Activated naive CD8-positive, alpha-beta T cell treated with anti-CD3 and anti-CD28 coated beads, Interleukin-2, amount 50 U/mL, for 16 hours (primary cell): ENCODE measurements at places on chromosomes 7 and 10.
A peak's percentile ranks its signal among the peaks of the same experiment; 100 is the strongest.

DNA sequence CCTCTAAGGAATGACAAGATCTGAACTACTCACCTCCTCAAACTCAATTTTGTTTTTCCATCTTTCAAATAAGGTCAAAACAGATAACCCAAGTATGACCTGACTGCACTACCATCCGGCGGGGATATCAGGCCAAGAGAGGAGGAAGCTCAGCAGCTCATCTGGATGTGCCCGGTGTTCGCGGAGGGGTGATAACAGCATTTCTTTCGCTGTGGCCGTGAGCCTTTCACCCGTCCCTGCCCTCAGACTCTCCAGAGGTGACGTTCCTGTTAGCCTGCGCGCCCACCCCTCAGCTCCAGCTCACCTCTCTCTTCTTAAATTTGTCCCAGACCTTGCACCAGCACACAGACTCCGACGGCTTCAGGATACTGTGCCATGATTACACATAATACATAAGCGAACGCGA lies 526 bp downstream of the ZNF248 start:
- no peak for DNase-seq

DNA sequence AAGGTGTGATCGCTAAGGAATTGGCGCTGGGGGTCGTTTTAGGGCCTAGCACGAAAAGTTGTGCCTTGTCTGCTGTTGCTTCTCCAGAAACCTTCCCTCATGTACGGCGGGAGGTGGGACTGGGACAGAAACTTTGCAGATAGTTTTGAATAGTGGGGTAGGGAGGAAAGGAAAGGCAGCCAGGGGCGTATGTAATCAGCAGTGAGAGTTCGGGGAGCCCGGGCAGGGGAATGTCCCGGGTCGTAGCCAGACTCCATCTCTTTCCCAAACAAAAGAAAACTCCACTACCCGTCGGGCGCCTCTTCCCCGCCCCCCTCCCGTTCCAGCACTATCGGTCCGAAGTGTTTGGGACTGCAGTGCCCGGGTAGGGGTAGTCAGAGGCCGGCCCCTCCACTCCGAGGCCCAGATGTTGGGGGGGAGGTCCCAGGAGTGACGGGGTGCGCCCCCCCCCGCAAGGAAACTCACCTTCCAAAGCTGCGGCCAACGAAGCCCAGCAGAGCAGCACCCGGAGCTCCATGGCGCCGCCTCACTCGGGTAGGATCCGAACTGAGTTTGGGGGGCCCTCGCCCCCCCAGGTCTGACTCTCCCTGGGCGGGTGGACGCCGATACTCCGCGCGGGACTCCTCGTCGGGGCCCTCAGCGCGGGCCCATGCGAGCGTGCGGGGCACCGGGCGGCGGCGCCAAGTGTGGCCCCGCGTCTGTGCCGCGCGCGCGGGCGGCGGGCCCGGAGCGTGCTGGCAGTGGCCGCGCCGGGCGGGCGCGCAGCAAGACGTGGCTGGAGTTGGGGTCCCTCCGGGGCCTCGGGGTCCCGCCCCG lies 601 bp downstream of the EPHB4 start:
- DNase-seq, result no peak

DNA sequence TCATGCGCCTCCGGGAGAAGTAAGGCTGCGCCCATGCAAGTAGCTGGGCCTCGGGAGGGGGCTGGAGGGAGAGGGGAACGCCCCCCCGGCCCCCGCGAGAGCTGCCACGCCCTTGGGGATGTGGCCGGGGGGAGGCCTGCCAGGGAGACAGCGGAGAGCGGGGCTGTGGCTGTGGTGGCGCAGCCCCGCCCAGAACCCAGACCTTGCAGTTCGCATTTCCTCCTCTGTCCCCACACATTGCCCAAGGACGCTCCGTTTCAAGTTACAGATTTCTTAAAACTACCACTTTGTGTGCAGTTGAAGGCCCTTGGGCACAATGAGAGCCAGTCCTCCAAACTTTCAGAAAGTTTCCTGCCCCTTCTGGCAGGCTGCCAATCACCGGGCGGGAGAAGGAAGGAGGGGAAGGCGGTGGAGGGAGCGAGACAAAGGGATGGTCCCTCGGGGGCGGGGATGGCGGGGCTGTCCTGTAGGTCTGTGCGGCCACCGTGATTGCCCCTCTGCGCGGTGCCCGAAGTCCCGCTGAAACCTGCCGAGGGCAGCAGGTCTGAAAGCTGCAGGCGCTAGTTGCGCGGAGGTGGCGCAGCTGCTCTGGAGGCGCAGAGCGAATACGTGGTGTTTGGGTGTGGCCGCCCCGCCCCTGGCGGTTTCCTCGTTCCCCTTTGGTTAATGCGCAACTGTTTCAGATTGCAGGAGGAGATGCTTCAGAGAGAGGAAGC lies 2.1 kb downstream of the VIM start:
- DNase-seq, result peak; percentile 76

- no peak for DNase-seq
These were observed 68.0 kb upstream of the SAMD8 start for GRCh38 chr10:75043256-75044131.

DNA sequence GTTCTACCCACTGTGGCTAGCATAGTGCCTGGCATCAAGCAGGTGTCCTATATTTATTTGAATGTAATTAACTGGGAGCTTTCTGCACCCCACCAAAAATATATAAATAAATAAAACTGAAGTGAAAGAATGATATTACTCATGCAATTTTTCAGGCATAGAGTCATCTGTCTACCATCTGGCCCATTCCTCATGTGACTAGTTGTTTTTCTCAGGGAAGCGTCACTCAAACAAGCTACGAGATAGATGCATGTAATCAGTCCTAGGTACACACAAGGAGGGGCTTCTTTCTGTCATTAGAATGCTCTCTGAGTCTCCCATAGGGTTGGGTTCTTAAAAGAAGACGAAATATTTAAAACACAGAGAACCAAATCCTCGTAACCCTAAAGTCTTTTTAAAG lies 255.5 kb upstream of the KMT2E start:
- no peak for DNase-seq

DNA sequence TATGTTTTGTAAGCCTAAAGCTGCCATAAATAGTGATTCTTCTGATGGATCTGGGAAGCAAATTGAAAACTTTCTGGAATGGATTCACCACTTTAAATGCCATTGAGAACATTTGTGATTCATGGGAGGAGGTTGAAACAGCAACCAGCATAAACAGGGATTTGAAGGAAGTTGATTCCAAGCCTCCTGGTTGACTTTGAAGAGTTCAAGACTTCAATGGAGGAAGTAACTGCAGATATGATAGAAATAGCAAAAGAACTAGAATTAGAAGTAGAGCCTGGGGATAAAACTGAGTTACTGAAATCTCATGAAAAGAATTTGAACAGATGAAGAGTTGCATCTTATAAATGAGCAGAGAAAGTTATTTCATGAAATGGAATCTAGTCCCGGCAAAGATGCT lies 99.2 kb downstream of the LRRC4 start:
- DNase-seq, result no peak

DNA sequence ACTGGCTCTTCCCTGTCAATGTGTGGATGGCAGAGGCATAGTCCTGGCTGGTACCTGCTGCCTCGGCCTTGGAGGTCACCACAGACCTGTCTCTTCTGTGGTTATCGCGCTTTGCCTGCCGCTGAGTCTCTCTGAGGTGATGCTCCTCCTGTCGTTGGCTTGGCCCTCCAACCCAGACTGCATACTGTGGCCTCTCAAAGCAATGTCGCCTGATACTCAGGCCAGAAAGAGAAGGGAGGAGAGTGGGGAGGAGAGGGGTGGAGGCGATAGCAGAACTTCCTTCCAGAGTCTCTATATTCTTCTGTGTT lies 133.2 kb upstream of the KCNMA1 start:
- no peak for DNase-seq

DNA sequence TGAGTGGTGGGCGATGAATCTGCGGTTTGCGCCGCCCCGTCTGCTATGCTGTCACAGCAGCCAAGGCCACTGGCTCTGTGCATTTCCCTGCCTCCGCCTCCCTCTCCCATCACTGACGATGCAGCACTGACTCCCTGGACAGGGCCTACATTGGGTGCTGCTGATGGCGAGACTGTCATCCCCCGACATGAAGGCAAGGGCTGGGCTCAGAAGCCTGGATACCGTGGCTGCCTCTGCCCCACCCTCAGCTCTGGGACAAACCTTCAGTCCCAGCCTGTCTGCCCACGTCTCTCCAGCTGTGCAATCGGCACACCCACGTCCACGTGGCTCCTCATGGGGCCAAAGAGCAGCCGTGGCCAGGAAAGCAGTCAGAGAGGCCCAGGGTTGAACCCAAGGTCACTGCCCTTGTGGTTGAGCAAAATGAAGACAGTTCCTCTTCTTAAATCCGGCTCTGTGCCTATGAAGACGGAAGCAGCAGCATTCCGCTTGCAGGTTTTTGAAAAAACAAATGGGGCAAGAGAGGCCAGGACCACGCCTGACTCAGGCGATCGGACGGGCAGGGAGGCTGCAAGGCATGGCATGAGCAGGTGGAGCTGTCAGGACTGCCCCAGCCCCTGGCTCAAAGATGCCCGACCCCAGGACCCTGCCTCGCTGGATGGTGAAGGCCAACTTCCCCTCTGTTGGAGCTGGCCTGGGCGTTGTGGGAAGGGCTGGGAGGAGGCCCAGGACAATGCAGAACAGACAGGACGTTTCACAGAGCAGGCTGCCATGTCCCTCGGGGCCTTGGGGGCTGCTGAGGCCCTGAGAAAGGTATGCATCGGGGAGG lies 517.5 kb downstream of the DNAJB6 start:
- no peak for DNase-seq

DNA sequence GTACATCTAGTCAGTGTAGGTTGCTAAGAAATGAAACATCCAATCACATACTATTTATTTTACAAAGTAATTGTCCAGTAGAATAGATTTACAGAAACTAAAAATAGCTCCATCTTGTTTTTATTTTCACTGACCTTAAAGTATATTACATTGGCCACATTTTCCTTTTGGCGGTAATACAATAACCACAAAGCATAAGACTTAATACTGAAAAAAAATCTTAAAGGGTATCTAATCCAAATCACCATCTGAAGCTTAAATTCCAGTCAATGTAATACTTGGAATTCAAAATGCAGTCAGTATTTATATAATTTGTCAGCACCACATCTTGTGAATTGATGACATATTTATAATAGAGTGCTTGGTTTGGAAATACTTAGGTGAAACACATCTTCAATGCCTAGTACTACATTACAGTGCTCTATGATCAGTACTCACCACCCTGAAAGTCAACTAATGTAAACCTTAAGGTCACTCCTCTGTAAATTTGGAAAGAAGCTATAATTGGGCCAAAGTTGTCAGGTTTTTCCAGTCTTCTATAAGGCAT lies 8.9 kb downstream of the ANKMY2 start:
- DNase-seq, result no peak

DNA sequence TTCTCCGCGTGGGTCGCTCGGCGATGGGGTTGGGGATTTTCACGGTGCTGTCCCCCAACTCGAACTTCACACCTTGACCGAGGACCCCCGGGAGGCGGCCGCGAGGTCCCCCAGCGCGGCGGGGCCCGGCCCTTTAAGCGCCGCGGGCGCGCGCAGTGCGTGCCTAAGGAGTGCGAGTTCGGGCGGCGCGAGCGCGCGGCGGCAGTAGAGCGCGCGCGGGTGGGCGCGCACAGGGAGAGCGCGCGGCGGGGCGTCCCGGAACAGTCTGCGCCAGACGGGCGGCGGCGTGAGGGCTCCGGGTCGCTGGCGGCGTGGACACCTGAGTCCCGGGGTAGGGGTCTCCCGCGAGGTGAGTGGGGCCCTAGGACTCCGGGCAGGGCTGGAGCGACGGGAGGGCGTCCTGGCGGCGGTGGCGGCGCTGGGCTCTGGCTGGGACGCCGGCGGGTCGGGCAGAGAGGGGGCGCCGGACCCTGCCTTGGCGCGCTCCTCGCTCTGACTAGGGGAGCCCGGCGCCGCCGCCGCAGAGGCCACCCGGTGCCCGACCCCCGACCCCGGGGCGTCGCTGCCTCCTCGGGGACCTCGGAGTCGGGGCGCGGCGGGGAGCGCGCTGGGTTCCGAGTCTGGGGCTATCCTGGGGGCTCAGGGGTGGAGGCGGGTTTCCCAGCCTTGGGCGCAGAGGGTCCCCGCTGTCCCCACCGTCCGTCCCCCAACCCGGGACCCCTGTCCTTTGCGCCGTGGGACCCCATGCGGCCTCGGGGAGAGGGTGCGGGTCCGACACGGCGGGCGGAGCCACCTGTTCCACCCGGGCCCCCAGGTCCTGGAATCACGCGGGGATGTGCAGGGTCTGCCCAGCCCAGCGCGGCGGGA lies at the start of gene PROSER2:
TSS of gene PROSER2 (plus strand) at position 235 of the 867 bp plus-strand sequence. CDS start 28,722 bp downstream, outside the sequence.
- no peak for DNase-seq

DNA sequence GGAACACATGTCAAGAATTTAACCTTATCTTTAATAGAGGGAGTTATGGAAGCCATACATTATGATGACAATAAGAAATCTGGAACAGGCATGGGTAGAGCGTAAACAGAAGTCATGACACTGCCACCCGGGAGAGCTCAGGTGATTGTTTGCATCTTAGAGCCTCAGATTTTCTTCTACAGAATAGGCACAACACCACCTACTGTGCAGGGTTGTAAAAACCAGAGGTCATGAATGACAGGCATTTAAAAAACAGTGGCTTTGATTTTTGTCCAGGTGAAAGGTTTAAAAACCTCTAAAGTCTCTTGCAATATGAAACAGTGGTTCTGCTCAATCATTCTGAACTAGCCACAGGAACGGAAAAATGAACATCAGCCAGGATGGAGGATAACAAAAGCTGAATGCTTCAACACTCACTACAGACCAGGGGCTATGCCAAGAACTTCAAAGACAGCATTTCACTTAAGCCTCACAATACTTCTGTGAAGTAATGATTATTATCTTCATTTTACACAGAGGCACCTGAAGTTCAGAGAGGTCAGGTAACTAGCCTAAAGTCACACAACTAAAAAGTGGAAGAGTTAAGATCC lies 123.8 kb downstream of the SLC25A13 start:
- no peak for DNase-seq

GRCh38 chr10:103852856-103853255 lies 2.5 kb downstream of the SH3PXD2A start:
- no peak for DNase-seq

DNA sequence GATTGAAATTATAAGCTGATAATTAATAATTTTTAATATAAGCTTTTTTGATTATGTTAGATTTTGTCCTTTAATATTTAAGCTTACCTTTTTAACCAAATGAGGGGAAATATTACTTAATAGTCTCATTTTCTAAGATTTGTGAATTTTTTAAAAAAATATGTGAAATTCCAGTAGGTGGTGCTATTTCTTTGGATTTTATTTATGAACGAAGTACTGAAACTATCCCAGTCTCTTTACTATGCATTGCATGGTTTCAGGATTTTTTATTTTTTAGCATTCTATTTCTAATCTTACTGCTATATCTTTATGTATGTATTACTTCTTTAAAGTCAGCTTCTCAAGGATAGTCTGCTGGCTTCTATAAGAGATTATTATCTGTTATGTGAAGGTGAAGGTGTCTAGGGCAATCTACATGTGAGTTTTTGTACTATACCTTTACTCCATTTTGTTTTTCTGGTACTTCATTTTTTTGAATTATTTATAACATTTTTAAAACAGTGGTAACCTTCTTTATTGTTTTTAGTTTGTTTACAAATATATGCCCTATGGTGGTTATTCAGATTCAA lies 78.3 kb downstream of the ATRNL1 start:
- DNase-seq, result no peak

- no peak for DNase-seq
These were observed 73.9 kb downstream of the IGF2BP3 start for GRCh38 chr7:23396222-23397015.

DNA sequence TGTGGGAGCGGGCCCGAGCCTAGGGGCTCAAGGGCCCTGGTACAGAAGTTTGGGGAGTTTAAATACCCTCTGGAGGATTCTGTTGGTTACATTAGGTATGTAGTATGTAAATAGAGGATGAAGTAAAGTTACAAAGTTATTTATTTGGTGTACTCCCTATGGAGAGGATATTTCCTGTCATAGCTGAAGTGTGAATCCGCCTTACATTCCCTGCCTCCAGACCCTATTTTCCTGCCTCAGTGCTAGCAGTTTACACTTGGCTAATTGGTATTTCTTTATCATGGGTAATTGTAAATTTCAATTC lies 60.6 kb upstream of the KLF14 start:
- DNase-seq, result no peak
